Neural progenitor cell (in vitro differentiated cells): ENCODE measurements at places on chromosomes 1 and 21. TPM values are rescaled to one million over a fixed set of nuclear protein-coding genes. Genes with fewer than 3 reads are reported as not detected.

GRCh38 chr1:203177470-203178039 is 1.9 kb upstream of the MYBPH start:
- DNase-seq, result peak; percentile 42

- DNase-seq, result no peak
These were observed 593.1 kb downstream of the NUF2 start for GRCh38 chr1:163914785-163915413.

GRCh38 chr1:217393896-217394295 is 237.0 kb downstream of the GPATCH2 start:
- DNase-seq, result peak; percentile 36

GRCh38 chr21:40191616-40192015 is 324.4 kb downstream of the PCP4 start:
- DNase-seq, result no peak

GRCh38 chr1:180939073-180939710 is 26.5 kb downstream of the KIAA1614 start:
- DNase-seq, result no peak

GRCh38 chr1:159798893-159799292 is 3.3 kb upstream of the FCRL6 start:
- peak; percentile 84 for DNase-seq

- DNase-seq, result no peak
These were observed 81.0 kb downstream of the TAS1R2 start for GRCh38 chr1:18778437-18778836.

- DNase-seq, result peak; percentile 9
These were observed 897 bp downstream of the EPHX4 start for GRCh38 chr1:92030656-92031107.

- peak; percentile 75 for DNase-seq
These were observed 1.0 kb downstream of the PLPP3 start for GRCh38 chr1:56578138-56578962.

DNA sequence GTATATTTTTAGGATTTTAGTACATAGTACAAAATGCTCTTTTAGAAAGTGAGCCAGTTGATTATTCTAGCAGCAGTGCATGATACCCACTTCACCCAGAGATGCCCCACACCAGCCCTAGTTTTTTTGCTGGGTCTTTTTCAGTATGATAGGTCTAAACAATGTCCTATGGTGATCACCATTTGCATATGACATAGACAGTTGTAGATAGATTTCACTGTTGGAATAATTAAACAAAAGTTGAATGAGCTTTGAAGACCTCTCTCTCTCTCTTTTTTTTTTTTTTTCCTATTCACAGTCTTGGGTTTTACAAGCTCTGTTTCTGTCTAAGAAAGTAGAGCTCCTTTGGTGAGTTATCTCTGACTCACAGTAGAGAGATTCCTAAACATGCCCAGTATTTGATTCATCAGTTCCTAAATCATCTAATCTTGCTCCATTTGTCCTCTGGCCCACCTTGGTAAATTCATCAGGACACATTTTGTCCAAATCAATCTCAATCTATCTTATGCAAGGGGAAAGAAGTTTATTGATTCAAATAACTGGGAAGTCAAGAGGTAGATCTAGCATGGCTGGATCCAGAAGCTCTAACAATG is 44.7 kb upstream of the VAV3 start:
- DNase-seq, result no peak

GRCh38 chr1:1941868-1942752 is 23.0 kb upstream of the TMEM52 start:
- DNase-seq, result no peak

DNA sequence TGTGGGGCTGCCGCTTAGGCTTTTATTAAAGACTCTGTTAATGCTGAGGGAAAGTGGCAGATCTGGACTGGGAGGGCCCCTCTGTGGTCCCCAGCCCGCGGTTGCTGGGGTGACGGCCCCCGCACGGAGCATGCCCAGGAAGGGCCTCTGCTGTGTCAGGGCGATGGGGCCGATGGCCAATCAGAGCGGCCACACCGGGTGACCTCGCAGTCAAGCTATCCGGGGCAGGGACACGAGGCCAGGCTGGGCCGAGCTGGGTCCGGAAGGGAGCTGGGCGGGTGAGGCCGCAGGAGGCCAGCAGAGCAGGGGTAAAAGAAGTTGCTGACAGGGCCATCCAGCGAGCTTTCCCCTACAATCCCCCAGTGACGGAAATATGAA is 145.1 kb downstream of the CASZ1 start:
- peak; percentile 56 for DNase-seq

GRCh38 chr1:112169517-112169916 is 180.0 kb upstream of the KCND3 start:
- no peak for DNase-seq

- DNase-seq, result no peak
These were observed 12.4 kb upstream of the LRIF1 start for GRCh38 chr1:110976089-110976488.

DNA sequence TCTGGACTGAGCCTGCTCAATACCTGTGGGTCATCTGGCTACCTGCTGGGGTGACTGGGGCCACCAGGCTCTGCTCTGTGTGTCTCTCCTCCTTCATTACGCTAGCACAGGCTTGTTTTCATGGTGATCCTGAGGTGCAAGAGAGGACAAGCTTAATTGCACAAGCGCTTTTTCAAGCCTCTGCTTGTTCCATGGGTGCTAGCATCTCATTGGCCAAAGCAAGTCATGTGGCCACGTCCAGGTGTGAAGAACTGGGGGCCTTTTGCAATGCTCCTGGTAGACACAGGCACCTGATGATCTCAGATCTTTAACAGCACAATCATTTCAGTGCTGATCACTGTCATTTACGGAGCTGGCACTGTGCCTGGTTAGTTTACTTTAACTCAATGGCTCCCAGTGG is 114.6 kb downstream of the KAZN start:
- DNase-seq, result no peak

DNA sequence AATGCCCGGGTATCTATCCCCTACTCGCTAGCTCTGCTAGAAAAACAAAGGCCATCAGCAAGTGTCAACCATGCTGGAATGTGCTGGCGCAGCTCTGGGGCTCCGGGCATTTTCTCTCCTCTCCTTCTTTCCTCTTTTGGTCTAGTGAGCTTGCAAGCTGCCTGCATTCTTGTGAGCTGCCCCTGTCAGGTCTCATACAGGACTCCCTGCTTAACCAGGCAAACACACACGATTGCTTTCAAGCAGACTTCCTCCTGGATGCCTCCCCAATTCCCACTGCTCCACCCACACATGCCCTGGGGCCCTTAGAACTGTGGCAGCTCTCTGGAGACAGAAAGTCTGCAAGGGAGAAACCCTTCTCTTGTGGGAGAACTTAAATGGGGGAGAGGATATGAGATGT is 35.7 kb upstream of the SUCO start:
- peak; percentile 87 for DNase-seq

DNA sequence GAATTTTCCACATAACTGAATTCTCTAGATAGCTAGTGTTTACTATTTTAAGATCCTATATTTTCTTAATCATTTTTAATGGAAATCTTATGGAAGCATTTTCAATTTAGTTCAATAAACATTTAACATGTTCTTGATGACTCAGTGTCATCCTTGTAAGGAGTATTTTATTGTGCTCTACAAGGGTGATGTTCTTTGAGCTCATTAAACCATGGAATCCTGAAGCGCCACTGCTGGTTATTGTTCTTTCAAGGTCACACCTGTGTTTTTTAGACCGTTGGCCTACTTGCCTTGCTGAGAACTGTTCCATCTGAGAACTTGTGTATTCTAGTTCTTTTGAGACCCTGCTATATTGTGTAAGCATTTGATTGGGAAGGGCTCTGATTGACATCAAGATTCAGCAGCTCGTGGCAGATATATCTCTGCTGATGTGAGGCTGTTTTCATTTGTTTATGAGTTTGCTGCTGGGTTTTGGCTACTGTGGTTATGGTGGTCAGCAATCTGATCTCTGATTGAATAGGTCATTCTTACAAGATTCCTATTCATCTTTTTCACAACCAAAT is 132.0 kb downstream of the GIPC2 start:
- no peak for DNase-seq

GRCh38 chr1:169570172-169570574 is 16.1 kb downstream of the F5 start:
- DNase-seq, result no peak

GRCh38 chr1:1234180-1234808 is 2.3 kb downstream of the B3GALT6 start:
- DNase-seq, result no peak

- no peak for DNase-seq
These were observed 277.2 kb upstream of the GJB5 start for GRCh38 chr1:34477632-34478141.

DNA sequence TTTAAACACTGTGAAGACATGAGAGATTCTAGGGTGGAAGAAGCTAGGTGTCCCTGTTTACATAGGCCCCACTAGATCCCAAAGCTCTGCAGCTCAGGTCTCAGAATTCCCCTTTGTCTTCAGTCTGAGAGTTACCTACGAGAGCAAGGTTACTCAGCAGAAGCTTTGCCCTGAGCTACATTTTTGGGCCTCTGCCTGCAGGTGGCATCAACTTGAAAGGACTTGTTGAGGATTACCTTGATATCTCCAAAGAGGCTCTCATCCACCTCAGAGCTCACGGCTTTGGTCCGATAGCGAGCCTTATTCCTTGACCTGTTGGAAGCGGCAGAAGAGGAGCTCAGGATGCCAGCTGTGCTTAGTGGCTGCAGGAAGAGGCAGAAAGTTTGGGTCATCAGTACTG is 7.0 kb downstream of the CFAP45 start:
- no peak for DNase-seq

DNA sequence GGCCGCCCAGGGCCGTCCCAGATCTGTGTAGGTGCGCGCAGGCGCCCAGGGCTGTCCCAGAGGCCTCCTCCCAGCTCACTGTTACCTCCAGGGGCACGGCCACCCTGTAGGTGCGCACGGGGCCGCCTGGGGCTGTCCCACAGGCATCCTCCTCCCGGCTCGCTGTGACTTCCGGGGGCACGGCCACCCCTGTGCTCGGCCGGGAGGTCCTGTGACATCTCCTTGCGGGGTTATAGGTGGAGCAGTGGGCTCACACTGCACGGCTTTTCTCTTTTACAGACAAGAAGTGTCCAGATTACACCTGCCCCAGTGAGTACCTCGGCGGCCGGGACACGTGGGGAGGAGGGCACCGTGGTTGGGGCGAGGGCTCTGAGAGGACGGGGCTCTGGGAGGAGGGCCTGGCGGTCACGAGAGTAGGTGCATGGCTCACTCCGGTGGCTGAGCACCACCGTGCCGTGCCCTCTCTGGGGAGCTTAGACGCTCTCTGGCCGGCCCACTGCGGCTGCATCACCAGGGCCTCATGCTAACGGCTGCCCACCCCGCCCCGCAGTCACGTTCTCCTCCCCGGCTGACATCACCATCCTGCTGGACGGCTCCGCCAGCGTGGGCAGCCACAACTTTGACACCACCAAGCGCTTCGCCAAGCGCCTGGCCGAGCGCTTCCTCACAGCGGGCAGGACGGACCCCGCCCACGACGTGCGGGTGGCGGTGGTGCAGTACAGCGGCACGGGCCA is 21.4 kb downstream of the COL6A1 start:
- DNase-seq, result no peak

DNA sequence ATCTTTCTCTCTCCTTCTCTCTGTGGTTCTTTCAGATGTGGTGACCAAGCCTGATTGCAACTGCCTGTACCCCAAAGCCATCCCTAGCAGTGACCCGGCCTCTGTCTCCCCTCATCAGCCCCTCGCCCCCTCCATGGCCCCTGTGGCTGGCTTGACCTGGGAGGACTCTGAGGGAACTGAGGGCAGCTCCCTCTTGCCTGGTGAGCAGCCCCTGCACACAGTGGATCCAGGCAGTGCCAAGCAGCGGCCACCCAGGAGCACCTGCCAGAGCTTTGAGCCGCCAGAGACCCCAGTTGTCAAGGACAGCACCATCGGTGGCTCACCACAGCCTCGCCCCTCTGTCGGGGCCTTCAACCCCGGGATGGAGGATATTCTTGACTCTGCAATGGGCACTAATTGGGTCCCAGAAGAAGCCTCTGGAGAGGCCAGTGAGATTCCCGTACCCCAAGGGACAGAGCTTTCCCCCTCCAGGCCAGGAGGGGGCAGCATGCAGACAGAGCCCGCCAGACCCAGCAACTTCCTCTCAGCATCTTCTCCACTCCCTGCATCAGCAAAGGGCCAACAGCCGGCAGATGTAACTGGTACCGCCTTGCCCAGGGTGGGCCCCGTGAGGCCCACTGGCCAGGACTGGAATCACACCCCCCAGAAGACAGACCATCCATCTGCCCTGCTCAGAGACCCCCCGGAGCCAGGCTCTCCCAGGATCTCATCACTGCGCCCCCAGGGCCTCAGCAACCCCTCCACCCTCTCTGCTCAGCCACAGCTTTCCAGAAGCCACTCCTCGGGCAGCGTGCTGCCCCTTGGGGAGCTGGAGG is 12.7 kb downstream of the CSF1 start:
- DNase-seq, result peak; percentile 63

Gene TMEM54
- 13.5 and 14.5 TPM in 2 replicates for total RNA-seq

Gene KLHDC7A
- 0.53 TPM in 1 of 2 replicates, not detected in the other for total RNA-seq

Gene C1QB
- total RNA-seq, result not detected in 2 replicates

Gene OPRD1
- 0.37 and 0.77 TPM in 2 replicates for total RNA-seq

Gene SELP
- not detected in 2 replicates for total RNA-seq

Gene SPATA45
- 1.1 TPM in 1 of 2 replicates, not detected in the other for total RNA-seq

Gene SUSD4
- total RNA-seq, result 1.6 and 3.5 TPM in 2 replicates

Gene TSACC
- total RNA-seq, result 0.87 TPM in 1 of 2 replicates, not detected in the other

Gene CR1L
- total RNA-seq, result not detected in 2 replicates

Gene HCRTR1
- 0.06 TPM in 1 of 2 replicates, not detected in the other for total RNA-seq

Gene MAP1LC3C
- total RNA-seq, result 0.19 TPM in 1 of 2 replicates, not detected in the other

Gene CNTN2
- 8.4 and 12.8 TPM in 2 replicates for total RNA-seq

Gene HMCN1
- 18.7 and 26.4 TPM in 2 replicates for total RNA-seq
